ENCODE measurements at places on chromosomes 16 and 17.

GRCh38 chr16:12646098-12646489, 157.6 kb downstream of the CPPED1 start:
- no peak for DNase-seq

DNA sequence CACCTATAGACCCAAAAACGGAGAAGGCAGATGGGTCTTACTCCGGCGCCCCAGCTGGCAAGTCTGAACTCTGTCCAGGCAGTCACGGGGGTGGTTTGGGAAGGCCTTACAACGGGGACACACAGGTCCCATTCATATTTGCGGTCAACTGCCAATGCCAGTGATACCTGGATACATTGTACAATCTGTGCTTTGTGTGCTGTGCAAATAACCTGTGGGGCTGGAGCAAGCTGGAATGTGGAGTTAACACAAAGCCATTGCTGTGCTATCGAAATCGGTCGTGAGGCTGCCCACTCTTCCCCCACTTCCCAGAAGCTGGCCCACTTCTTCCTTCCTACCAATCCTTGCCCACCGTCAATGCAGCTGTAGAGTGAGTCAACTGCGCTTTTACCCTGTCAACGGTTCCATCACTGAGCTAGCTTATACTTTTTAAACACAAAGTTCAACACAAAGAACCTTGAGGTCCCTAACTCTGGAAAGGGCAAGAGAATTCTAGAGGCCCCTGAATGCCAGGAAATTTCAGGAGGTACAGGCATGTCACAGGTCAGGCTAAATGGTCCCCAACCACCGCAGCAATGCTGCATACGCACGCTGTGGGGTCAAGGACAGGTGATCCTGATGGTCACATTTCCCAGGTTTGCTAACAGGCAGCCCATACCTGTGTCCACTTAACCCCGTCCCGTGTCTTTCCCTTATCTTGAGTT, 122.8 kb downstream of the ZFHX3 start:
- DNase-seq: no peak

- no peak for DNase-seq
Measured at GRCh38 chr17:76907352-76907751, 39.1 kb downstream of the MGAT5B start.

DNA sequence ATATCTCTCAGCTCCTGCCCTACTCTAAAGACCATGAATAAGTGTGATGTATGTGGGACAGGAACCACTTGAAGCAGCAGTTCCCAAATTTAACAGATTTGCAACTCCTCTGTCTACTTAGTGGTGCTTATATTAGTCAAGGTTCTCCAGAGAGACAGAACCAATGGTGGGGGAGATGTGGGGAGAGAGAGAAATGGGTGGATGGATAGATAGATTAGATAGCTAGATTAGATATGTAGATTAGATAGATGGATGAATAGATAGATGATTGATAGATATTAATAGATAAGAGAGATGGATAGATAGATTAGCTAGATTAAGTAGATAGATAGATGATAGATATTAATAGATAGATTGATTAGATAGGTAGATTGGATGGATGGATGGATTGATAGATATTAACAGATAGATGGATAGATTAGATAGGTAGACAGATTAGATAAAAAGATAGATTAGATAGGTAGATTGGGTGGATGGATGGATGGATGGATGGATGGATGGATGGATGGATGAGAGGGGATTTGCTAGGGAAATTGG, 154.0 kb upstream of the NOL11 start:
- no peak for DNase-seq

- no peak for DNase-seq
Measured at GRCh38 chr17:63701868-63702720, 2.2 kb upstream of the LIMD2 start.

GRCh38 chr17:29041571-29041970, 1.4 kb upstream of the PIPOX start:
- DNase-seq: no peak

DNA sequence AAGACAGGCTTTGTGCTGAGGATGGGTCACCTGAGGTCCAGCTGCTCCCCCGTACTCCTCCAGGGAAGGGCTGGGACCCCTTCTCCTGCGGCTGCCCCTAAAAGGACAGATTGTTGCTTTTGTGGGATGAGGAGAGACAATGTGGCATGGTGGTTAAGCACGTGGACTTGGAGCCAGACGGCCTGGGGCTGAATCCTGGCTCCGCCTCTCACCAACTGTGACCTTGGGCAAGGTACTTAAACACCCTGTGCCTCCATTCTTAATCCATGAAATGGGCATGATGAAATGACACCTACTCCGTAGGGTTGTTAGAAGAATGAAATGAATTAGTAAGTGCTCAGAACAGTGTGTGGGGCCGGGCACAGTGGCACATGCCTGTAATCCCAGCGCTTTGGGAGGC, 39.6 kb upstream of the PLCG2 start:
- no peak for DNase-seq

DNA sequence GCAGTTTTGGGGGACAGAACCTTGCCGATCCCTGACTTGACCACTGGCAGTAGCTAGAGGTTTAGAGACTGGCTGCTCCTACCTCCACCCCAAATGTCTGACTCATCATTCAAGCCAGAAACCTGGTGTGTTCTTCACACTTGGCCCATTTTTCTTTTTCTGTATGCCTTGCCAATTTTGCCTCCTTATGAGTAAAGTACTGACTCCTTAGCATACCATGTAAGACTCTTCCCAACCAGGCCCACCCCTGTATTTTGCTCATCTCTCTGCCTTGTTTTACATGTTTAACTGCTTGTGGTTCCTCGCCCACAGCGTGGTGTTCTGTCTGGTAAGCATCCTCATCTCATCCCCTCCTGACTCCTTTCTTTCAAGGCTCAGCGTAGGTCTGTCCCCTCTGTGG, 37.9 kb downstream of the NUP88 start:
- no peak for DNase-seq

DNA sequence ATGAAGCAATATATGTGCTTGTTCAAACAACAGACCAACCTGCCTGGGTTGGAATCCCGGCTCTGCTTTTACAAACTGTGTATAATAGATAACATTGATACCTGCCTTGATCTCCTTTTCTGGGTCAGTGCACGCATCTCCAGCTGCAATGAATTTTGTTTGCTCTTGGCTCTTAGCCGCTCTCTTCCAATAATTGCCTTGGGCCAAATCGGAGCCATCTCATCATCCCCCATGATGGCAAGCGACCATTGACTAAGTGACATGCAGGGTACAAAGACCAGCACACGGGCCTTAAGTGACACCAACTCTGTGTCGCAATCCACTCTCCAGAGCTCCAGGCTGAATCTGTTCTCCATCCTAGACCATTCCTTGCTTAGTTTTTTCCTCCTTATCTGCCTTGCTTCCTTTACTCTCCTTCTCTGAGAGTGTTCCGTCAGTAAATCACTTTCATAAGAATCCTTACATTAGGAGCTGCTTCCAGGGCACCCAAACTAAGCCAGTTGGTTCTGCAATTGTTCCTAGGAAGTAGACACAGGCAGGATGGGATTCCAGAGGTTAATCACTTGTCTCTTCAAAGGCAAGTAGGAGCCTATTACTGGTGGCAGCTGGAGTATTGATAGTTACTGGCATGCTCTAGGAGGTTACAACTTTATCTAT, 134.2 kb downstream of the ABCA8 start:
- DNase-seq: no peak

DNA sequence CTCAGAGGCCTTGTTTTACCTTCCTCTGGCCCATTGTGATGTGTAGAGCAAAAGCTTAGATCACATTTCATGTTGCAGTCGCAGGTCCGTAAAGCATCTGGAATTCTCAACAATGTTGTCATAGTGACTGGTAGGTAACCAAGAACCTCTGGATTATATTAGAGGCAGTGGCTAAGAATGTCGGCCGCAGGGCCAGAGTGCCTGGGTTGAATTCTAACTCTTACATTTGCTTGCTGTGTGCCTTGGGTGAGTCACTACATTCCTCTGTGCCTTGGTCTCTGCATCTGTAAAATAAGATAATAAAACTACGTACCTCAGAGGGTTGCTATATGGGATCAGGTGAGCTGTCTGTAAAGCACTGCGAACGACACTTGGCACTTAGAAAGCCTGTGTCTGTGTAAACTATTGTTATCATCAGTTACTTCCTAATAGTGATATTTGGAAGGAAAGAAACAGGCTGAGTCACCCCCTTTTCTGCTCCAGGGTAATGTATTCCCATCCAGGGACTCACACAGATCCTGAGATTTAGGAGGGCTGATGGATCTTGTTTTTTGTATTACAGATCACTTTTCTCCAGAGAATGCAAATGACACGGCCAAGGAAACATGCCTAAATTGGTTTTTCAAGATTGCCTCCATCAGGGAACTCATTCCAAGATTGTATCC, 52.2 kb downstream of the VPS35L start:
- no peak for DNase-seq

GRCh38 chr17:55394357-55395021, 27.1 kb downstream of the MMD start:
- no peak for DNase-seq

- no peak for DNase-seq
Measured at GRCh38 chr16:5907544-5907943, 809.9 kb upstream of the EEF2KMT start.

DNA sequence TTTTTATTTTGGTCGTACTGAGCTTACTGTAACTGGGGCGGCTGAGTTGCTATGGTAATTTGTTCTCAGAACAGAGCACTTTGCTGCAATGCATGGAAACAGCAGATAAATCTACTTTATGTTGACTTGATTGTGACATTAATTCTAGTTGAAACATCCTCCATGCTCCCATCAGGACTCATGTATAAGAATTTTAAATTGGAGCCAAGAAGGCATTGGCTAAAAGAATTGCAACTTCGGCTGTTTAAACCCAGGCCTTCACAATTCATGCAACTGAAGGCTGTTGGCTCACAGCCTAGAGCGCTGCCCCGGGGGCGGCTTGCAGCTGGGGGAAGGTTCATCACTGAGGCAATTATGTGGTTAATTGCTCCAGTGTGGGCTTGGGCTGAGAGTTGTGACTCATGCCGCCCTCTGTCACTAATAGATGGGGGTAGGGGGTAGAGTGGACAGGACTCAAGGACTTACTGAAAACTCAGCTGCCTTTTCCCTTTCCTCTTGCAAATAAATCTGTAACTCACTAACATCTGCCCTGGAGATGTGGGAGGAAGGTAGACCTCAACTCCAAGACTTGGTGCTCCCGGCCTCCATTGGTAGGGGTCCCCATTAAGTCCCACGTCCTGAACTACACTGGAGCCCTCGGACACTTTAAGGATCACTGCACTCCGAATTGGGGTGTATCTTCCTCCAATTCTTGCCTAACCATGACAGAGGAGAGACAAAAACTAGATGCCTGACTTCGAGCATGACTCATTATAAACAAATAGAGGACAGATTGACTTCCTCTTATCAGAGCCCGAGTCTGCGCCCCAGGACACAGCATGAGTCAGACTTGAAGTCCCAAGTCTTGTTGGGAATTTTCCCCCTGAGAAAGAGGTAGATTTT, 37.5 kb downstream of the ERCC4 start:
- DNase-seq: no peak

DNA sequence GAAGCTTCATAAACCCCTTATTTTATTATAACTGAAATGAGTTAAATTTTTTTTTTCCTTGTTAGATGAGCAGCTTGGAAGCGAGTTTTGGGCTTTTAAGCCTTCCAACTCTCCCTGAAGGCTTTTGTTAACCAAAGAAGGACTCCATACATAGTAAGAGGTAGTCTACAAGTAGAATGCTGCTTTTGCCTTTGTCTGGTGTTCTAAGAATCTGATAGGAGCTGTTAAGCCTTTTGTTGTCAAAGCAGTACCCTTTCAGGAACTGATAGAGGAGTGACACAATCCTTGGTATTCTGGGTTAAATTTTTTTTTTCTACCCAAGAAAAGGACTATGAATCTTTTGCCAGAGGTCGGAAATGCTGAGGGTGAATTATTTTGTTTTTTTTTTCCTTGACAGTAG, 26.1 kb downstream of the MAP2K4 start:
- no peak for DNase-seq

DNA sequence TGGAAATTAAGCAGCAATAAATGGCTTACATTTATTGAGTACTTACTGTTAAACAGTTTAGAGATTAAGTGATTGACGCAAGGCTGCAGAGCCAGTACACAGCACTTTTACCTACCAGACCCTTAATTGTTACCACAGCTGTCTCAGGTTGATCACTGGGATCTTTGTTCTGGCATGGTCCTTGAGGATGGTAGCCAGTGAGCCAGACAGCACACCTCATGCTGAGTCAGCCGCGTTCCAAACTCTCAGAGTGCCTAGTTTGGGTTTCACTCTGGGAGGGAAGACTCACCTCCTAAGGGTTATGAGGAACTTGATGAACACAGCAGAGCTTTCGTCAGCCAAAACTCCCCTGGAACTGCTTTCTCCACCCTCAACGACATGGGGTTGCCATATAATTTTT, 20.4 kb downstream of the CDH3 start:
- no peak for DNase-seq

- DNase-seq: no peak
Measured at GRCh38 chr17:17994271-17995069, 21.8 kb downstream of the DRC3 start.

- no peak for DNase-seq
Measured at GRCh38 chr17:39676198-39676819, 8.1 kb downstream of the PNMT start.

DNA sequence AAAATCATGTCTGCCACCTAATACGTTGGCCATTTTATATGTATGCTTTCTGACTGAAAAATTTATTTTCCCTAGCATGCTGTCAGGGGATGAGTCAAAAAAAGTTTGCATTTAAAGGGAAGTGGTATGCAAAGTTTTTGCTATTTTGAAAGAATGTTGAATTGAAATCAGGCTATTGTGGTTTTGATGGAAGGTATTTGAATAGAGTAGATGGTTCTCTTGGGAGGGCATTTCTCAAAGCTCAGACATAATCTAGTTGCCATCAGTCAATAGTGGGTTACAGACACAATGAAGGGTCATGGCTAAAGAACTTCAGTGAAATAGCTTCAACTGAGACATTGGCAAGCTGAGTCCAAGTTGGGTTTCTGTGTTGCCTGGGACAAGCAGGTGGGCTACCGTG, 102.4 kb downstream of the MAP2K6 start:
- no peak for DNase-seq

DNA sequence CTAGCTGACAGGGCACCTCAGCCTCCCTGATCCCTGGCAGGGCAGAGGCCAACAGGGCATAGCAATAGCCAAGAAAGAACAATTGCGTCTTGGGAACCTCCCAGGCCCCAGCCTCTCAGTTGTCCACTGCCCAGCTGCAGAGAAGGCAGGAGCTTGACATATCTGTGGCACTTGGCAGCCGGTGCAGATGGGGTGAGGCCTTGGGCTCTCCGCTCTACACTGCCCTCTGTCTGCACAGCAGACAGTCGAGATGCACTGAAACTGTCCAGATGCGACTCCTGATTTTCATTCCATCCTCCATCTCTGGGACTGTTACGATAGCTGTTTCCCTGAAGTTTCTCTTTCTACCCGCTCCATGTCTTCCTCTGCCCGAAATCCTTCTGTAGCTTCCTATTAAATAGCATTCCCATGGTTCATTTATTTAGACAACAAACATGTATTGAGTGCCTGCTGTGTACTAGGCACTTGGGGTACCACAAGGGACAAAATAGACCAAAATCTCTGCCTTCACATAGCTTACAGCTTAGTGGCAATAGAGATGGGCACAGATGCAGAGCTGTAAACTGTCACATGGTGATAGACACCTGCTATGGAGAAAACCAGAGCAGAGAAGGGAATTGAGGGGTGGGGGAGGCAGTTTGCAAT, 3.3 kb downstream of the POLR3E start:
- no peak for DNase-seq
